ENCODE measurements at places on chromosomes 2 and 18. TPM values are rescaled to one million over a fixed set of nuclear protein-coding genes. Genes with fewer than 3 reads are reported as not detected.

Gene SCLY
- polyA plus RNA-seq = 21.5 TPM

Gene ALPG
- not detected for polyA plus RNA-seq

Gene GKN2
- polyA plus RNA-seq = 0.10 TPM

- peaks cover 22% of the 10 kb centered on the region for H3K4me1 ChIP-seq
- H3K27ac ChIP-seq = peak overlapping the region; percentile 41
- DNase-seq = no peak
Measured at GRCh38 chr2:28435241-28435640, 42.6 kb downstream of the FOSL2 start.

DNA sequence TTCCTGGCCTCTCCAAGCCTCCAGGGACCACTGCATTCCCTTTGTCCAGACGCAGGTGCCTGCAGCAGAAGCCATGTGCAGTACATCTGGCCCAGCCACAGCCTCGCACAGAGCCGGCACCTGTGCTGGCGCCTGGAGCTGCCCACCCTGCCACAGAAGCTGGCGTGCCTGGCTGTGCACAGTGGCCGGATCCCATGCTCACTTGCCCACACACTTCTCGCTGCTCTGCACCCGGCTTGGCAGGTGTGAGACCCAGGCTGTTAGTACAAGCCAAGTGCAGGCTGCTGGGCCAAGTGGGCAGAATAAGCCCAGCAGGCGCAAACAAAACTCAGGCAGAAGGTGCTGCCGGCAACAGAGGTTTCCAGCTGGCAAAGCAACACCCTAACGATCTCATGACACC, 124.5 kb upstream of the CCDC150 start:
- no peaks in the 10 kb centered on the region for H3K36me3 ChIP-seq
- no peaks in the 10 kb centered on the region for H3K27me3 ChIP-seq
- H3K4me3 ChIP-seq = no peak overlapping the region
- H3K27ac ChIP-seq = no peak overlapping the region

GRCh38 chr2:69088466-69088865, 75.5 kb downstream of the ANTXR1 start:
- no peak for DNase-seq
- H3K27ac ChIP-seq = no peak overlapping the region
- H3K27me3 ChIP-seq = no peaks in the 10 kb centered on the region
- peaks cover 2% of the 10 kb centered on the region for H3K36me3 ChIP-seq
- no peak overlapping the region for H3K4me3 ChIP-seq
- peaks cover under 1% of the 10 kb centered on the region for H3K4me1 ChIP-seq

DNA sequence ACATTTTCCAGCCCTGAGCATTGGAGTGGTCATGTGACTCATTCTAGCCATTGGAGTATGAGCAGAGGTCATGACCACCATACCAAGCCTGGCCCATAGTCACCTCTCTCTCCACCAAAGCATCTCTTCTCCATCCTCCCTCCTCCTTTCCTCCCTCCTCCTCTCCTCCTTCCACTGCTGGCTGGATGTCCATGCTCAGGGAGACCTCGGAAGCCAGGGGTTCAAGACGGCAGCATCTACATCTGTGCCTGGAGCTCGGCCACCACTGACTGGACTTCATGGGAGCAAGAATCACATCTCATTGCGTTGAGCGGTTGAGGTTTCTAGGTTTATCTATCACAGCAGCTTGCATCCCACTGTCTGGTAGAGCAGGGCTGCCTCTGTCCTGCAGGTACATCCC, 252.4 kb downstream of the NDUFA10 start:
- no peak for DNase-seq
- H3K4me3 ChIP-seq = no peak overlapping the region
- no peaks in the 10 kb centered on the region for H3K36me3 ChIP-seq
- no peaks in the 10 kb centered on the region for H3K4me1 ChIP-seq
- no peaks in the 10 kb centered on the region for H3K27me3 ChIP-seq

DNA sequence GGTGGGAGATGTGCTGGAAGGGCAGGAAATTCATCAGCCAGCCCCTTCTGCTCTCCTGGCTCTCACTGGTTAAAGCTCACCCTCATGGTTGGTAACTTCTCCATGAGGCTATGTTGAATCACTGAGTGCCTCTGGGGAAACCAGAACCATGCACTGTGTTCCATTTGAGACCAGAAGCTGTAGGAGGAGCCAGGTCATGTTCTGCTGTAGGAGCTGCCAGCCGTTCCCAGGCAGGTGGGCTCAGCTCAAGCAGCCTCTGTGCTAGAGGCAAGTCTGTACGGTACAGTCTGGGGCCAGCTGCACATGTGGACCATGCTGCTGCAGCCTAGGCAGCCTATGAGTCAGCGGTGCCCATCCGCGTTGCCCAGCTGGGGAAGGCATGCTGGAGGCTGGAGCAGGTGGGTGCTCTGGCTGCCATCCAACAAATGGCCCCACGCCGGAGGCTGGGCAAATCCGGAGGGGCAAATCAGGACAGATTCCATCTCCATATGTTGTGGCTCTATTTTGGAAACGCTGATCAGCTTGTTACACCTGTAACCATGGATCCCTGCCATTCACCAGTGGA, 22.0 kb upstream of the KCNF1 start:
- H3K4me3 ChIP-seq = no peak overlapping the region
- no peaks in the 10 kb centered on the region for H3K27me3 ChIP-seq
- peaks cover 14% of the 10 kb centered on the region for H3K4me1 ChIP-seq
- no peak overlapping the region for H3K27ac ChIP-seq
- H3K36me3 ChIP-seq = no peaks in the 10 kb centered on the region
- DNase-seq = no peak

GRCh38 chr2:126889071-126889470, 9.6 kb upstream of the TEX51 start:
- no peak for DNase-seq
- H3K27me3 ChIP-seq = no peaks in the 10 kb centered on the region
- H3K4me1 ChIP-seq = peaks cover 6% of the 10 kb centered on the region
- H3K36me3 ChIP-seq = no peaks in the 10 kb centered on the region

DNA sequence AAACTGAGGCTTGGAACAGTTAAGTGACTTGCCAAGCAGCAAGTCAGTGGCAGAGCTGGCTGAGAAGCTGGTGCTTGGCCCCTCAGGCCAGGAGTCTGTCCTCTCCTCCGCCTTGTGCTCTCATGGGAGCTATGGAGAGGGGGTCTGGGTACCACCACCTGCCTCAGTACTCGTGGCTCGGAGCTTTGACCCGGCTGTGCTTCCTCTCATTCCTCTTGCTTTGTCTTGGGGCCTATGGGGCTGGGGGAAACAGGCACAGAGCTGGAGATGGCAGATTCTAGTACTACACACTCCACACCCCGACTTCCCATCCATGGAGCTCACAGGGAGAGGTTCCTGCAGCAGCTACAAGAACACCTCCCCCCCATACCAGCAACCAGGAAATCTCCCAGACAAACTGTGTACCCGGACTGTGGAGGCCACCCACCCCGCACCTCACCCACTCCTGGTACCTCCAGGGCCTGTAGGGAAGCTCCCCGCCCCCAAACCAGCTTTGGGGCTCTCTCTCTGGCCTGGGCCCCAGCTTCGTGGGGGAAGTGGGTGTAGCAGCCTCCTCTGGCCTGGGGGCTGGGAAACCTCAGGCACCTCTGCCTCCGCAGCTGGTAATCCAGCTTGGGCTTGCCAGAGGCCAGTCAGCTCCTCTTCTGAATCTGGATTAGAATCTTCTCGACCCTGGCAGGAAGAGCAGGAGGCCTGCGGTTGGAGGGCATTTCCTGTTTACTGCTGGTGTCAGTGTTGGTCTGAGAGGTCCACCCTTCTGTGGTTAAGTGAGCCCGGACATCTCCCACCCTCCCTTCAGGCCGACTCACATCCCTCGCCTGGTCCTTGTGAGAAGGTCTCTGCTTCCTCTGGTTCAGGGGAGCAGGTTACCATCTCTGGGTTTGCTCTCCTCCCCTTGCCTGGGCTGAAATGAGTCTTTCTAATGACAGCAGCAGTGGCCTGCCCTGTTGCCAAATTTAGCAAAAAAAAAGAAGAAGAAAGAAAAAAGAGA, 22.3 kb upstream of the RHOB start:
- no peak for DNase-seq
- H3K27me3 ChIP-seq = no peaks in the 10 kb centered on the region
- H3K4me3 ChIP-seq = no peak overlapping the region
- no peaks in the 10 kb centered on the region for H3K4me1 ChIP-seq
- H3K36me3 ChIP-seq = no peaks in the 10 kb centered on the region
- H3K27ac ChIP-seq = no peak overlapping the region

GRCh38 chr2:42513252-42513918, 19.6 kb upstream of the KCNG3 start:
- no peaks in the 10 kb centered on the region for H3K4me1 ChIP-seq
- no peaks in the 10 kb centered on the region for H3K36me3 ChIP-seq
- no peak overlapping the region for H3K27ac ChIP-seq
- DNase-seq = peak; percentile 55
- H3K27me3 ChIP-seq = no peaks in the 10 kb centered on the region
- H3K4me3 ChIP-seq = no peak overlapping the region

- peaks cover 46% of the 10 kb centered on the region for H3K4me1 ChIP-seq
- no peaks in the 10 kb centered on the region for H3K36me3 ChIP-seq
- H3K4me3 ChIP-seq = no peak overlapping the region
- H3K27ac ChIP-seq = peak overlapping the region; percentile 92
- DNase-seq = peak; percentile 84
Measured at GRCh38 chr2:113218283-113219091, 44.7 kb downstream of the PSD4 start.

DNA sequence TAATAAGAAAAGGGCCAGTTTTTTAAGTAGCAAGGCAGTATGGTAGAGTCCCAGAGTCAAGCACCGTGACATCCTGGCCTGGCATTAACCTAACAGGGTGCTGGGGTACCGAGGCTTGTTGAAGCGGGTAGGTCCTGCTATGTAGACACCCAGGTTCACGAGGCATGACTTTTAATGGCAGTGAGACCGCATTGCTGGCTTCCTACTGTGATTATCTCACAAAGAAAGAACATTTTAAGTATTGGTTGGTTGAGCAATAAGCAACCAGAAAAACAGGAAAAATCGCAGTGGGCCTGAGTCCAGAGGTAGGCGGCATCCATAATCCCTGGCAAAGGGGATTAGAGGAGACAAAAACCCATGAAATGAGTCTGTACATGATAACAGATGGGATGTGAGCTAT, 927.9 kb upstream of the ACVR2A start:
- peaks cover 3% of the 10 kb centered on the region for H3K4me1 ChIP-seq
- H3K4me3 ChIP-seq = no peak overlapping the region
- no peaks in the 10 kb centered on the region for H3K27me3 ChIP-seq
- no peak overlapping the region for H3K27ac ChIP-seq

DNA sequence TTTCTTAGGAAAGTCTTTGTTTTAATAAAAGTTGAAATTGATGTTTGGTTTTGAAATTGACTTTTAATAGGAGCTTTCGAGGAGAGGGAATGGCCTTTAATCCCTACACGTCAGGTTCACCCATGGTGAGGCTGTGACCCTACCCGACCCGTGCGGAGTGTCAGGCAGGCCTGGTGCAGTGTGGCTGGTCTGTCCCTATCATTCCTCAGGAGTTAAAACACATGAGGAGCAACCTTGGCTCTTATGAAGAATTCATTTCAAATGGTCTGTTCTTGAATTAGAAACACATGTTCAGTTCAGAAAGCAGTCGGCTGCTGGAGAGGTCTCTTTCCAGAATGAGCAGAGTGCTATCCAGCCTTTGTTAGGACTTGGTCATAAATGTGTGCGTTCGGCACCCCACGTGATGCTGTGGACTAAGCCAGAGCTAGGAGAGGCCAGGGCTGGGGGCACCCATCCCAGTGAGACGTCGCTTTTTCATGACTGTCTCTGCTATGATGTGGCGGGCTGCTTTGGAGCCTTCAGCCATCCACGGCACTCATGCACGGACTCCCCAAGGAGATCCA, 54.7 kb downstream of the EMILIN2 start:
- no peak overlapping the region for H3K4me3 ChIP-seq
- H3K27me3 ChIP-seq = no peaks in the 10 kb centered on the region
- no peaks in the 10 kb centered on the region for H3K4me1 ChIP-seq
- H3K27ac ChIP-seq = no peak overlapping the region
- H3K36me3 ChIP-seq = no peaks in the 10 kb centered on the region

DNA sequence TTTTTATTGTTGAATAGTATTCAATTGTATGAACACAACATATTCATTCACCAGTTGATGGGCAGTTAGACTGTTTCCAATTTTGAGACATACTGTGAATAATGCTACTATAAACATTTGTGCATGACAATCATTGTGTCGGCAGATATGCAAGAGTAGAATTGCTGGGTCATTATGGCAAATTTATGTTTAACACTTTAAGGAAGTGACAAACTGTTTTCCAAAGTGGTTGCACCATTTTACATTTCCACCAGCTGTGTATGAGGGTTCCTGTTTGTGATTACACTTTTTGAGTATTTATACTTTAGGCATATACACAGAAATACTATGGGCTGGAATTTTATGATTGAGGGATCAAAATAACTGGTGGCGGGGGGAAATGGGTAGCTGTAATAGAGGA, 61.2 kb downstream of the MAP4K3 start:
- H3K27ac ChIP-seq = no peak overlapping the region
- DNase-seq = no peak
- no peak overlapping the region for H3K4me3 ChIP-seq
- H3K36me3 ChIP-seq = peaks cover 11% of the 10 kb centered on the region
- H3K4me1 ChIP-seq = peaks cover 5% of the 10 kb centered on the region

DNA sequence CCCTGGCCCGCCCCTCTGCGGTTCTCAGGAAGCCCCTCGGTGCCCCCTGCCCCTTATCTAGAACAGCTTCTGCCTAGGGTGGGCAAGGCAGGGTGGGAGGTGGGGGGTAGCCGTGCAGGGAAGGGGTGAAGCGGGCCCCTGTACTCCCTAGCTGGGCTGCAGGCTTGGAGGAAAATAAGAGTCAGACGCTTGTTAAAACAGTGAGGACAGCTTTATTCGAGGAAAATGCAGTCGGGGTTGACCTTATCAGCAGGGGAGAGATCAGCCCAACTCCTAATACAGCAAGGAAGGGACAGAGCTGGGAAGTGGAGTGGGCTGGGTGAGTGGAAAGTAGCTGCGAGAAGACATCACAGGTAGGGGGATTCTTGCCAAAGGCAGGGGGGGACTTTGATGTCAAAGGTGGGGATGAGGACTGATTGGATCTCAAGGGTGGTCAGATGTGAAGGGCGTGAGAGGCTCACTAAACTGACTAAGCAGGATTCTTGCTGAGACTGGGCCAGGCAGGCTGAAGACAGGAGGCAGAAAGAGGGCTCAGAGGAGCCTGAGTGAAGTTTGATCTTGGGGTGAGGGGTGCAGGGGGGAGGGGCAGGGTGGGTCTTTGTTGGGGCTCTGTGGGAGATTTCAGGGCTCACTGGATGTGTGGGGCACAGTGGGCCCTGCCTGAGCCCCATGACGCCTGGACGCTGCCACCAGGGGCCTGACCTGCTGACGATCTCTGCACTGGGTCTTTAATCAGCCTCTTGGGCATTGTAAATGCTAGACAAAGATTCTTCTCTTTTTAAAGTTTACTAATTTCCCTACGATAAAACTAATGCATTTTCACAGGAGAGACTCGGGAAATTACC, 29.9 kb downstream of the HPCAL1 start:
- H3K4me3 ChIP-seq = no peak overlapping the region
- H3K36me3 ChIP-seq = peaks cover 7% of the 10 kb centered on the region
- H3K27me3 ChIP-seq = no peaks in the 10 kb centered on the region
- DNase-seq = no peak

DNA sequence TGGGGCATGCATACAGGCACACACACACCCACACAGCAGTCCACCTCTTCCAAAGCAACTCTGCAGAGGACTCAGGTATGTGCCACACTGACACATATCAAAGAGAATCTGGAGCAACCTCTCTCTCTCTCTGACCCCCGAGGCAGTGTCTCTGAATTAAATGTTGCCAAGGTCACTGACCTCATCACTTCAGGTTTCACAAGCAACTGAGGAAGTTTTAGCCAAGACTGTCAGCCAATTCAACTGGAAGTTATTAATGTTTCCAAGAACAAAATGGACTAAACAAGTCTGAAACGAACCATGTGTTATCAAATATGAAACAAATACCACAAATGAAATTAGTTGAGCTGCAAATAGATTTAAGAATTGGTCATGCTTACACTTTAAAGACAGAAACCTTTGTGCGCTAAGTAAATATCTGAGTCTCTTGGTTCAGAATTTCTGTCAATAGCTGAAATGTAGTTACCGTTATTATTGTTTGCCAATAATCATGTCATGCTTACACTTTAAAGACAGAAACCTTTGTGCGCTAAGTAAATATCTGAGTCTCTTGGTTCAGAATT, 86.1 kb downstream of the SLC25A12 start:
- no peak overlapping the region for H3K4me3 ChIP-seq
- no peaks in the 10 kb centered on the region for H3K27me3 ChIP-seq
- H3K4me1 ChIP-seq = no peaks in the 10 kb centered on the region

Data from large intestine (tissue), 12 donors.